ENCODE measurements at places on chromosomes 16 and 17.

- DNase-seq, result peak; percentile 30
Measured at GRCh38 chr17:27879987-27880608, 13.1 kb downstream of the LYRM9 start.

- DNase-seq, result no peak
Measured at GRCh38 chr16:11349599-11350276, 4.5 kb downstream of the RMI2 start.

- no peak for DNase-seq
Measured at GRCh38 chr17:46163929-46164594, 29.2 kb downstream of the KANSL1 start.

DNA sequence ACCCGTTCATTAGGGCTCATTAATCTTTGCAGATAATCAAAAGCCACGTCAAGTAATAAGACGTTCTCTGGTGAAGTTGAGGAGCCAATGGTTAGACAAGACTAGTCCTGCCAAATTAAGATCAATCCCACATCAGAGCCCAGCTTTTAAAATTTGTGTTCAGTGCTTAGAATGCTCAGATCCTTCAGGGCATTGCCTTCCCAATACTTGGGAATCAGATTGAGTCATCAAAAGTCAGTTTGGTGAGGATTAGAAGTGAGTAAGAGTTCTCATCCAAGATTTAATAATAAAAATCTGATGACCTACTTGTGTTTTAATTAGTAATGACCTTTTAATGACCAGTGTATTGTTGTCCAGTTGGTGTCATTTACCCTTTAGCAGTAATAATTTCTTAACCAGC is 19.8 kb downstream of the MAP2K4 start:
- no peak for DNase-seq

- DNase-seq, result no peak
Measured at GRCh38 chr16:49910541-49911071, 54.7 kb upstream of the ZNF423 start.

GRCh38 chr17:7825206-7825990 is 8.6 kb upstream of the KDM6B start:
- no peak for DNase-seq

GRCh38 chr16:23152386-23153178 is 3.3 kb upstream of the USP31 start:
- DNase-seq, result no peak

- no peak for DNase-seq
Measured at GRCh38 chr16:15915555-15916081, 27.2 kb upstream of the CEP20 start.

DNA sequence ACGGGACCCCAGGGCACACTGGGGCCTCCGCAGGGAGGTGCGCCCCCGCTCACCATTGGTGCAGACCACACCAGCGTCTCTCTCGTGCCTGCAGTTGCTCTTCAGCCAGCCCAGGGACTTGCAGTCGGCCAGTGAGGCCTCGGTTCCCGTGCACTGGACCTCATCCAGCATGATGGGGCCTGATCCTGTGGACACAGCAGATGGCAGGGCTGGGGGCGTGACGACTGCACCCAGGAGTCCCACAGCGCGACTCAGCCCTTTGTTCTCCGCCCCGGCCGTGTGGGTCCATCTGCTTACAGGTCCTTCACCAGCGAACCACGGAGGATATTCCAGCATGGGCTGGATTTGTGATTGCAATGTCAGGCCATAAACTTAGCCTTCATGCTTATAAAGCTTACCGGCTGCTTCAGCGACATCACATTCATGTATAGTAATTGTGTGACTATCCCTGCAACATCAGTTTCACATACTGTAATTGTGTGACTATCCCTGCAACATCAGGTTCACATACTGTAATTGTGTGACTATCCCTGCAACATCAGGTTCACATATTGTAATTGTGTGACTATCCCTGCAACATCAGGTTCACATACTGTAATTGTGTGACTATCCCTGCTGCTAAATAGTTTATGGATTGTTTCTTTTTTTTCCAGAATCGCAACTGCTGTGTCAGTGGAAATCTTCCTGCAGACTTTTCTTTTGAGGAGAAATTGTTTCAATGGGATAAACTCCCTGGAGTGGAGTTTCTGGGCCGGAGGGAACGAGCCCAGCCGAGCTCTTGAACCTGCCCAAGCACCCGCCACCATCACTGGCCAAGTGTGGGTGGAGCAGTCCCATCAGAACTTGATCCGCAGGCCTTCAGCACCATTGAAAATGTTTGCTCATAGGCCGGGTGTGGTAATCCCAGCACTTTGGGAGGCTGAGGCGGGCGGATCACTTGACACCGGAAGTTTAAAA is 4.8 kb downstream of the LGALS3BP start:
- no peak for DNase-seq

DNA sequence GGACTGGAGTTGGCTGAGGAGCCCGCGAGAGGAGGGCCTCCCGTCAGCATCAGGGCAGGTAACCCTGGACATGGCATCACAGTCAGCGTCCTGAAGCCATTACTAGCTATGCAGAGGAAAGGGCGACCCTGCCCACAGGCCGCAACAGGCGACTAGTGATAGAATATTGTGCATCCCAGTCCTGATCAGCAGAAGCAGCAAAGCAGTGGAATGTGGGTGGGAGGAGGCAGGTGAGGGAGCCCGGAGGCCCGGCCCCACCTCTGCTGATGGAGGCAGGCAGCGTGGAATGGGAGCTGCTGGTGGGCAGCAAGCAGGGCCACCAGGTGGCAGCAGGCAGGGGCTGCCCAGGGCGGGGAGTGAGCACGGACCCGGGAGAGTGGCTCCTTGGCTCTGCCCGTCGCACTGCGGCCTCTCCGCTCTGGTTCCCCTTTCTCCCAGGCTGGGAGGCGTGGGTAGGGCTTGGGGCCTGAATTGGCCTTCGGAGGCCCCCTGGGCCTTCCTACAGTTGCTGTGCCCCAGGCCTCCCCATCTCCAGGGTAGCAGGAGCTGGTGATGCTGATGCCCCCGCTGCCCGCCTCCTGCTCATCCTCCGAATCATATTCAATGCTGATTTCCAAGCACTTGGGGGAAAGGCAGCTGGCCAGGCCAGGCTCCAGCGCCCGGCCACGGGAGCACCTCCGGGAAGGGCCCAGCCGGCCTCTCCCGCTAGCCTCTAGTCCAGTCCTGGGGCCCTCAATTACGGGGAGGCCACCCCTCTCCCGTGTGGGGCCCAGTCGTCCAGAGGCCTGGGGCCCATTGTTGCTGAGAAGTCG is 20.2 kb downstream of the TSPOAP1 start:
- no peak for DNase-seq

DNA sequence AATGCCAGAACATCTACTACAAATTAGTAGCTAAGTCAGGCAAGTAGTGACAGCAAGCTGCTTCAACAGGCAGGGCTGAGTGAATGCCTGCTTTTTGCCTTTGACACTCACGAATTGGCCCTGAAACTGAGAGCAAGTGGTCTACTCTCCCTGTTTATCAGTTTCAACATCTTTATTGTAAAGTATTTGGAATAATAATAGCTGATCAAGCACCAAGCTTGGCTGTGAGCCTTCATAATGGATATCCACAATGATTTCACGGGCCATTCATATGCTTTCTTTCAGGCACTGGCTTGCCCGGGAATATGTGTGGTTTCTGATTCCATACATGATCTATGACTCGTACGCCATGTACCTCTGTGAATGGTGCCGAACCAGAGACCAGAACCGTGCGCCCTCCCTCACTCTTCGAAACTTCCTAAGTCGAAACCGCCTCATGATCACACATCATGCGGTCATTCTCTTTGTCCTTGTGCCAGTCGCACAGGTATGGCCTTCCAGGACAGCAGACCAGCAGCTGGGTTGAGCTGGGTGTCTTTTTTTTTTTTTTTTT is 5.2 kb downstream of the TLCD3A start:
- no peak for DNase-seq

Measured in stimulated activated CD4-positive, alpha-beta T cell treated with anti-CD3 and anti-CD28 coated beads, Interleukin-1b, Interleukin-23, amount 100 ng/mL, for 1 hour (primary cell).